ENCODE measurements at places on chromosomes 1 and 21.

DNA sequence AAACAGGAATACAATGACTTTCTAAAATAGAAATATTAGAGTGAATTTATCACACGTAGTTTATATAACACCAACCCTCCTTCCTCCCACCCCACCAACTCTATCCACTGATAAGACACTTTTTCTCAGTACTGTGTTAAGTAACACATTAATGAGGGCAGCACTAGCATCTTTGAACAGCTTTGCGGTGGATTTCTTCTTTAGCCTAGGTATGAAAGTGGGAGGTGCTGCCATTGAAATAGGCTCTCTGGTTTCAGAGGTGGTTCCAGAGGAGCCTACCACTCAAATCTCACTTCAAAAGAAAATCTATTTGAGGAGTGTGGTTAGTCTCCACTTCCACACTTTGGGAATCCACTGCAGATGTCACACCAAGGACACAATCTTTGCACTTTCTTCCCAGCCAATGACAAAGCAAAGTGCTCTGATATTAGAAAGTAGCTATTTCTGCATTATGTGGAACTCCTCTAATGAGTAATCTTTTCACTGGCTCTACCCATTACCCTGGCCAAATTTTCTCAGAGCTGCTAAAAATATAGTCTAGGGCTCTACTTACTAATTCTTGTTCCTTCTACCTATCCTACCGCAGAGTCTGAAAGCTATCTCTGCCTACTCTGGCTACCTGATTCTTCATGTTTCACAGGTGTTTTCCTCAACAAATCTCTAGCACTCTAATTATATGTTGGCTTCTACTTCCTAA, 1667.8 kb downstream of the MRPL39 start:
- DNase-seq, result no peak

DNA sequence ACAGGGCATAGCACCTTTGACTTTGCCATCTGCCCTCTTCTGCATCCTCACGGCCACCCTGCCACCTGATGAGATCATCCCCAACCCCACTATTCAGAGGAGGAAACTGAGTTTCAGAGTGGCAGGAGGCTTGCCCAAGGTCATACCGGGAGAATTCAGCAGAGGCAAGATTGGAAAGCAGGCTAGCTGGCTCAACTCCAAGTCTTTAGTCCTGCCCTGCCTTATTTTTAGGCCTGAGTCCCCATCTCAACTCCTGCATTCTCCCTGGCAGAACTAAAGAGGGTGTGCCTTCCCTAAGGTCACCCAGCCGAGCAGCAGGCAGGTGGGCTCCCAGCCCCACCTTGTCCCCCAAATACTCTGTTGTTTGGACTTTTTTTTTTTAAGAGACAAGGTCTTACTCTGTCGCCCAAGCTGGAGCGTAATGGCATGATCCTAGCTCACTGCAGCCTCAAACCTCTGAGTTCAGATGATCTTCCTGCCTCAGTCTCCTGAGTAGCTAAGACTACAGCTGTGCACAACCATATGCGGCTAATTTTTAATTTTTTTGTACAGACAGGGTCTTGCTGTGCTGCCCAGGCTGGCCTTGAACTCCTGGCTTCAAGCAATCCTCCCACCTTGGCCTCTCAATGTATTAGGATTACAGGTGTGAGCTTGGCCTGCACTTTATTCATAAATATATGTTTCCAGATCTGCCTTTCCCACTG, 13.8 kb upstream of the FGR start:
- no peak for DNase-seq

DNA sequence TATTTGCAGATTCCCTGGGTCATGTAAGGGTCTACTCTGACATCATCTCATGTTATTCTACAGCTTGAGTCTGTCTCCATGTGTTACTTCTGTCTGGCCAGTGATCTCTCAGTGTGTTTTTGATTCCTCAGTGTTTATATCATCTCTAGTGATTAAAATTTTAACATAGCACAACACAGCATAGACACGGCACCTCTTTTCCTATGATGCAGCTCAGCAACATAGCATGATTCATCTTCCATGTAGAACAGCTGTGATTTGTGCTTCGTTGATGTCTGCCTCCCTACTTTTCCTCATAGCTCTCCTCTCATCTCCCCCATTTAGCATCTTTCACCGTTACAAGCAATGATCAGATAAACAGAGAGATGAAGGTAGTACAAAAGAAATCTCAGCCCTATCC, 163.9 kb upstream of the DPT start:
- no peak for DNase-seq

DNA sequence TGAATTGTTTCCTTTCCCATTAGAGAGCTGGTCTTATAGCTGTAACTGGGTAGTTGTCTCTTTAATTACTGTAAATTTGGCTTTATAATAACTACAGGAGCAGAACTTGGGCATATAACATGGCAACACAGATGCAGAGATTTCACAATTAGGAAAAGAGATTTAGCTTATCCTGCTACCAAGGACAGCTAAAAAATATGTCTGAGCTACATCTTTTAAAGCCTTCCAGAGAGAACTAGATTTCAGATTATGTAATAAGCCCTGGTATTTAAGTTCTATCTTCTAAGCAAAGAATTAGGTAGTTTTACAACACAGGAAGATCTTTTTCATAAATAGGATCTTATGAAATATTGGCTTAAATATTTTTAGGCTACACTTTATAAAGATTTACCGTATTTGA, 313.8 kb downstream of the S1PR1 start:
- no peak for DNase-seq

All from stimulated activated CD8-positive, alpha-beta memory T cell treated with anti-CD3 and anti-CD28 coated beads, Interleukin-15, amount 100 ng/mL, for 1 hour (primary cell).